ENCODE measurements at places on chromosomes 11 and 22.

DNA sequence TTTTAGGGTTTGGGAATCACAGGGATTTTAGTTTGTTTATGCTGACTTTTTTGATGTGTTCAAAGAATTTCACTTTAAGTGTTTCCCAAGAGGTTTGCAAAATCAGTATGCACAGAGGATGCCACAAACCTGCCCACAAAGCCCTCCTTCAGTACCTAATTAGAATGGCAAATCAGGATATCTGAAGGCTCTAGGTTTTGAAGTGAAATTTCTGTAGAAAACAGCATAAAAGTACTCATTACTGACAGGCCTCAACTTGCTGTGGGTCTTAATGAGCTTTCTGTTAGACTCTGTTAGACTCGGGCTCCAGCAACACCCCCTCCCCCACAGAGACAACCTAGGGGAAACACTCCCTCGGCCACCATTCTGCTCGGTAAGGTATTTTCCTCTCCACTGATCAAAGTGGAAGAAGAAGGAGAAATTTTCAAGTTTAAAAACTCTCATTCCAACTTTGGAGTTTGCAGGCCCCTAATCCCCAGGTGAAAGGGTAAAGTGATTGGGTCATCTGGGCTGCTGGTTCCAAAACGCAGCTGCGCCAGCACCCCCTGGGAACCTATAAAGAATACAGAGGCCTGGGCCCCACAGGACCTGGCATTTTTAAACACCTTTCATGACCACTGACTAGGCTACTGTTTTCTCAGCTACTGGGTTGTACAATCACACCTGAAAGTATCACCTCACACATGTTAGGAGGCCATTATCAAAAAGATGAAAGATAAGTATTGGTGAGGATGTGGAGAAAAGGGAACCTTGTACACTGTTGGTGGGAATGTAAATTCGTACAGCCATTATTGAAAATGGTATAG lies 67.5 kb downstream of the PLEKHA7 start:
- peak; percentile 33 for DNase-seq

DNA sequence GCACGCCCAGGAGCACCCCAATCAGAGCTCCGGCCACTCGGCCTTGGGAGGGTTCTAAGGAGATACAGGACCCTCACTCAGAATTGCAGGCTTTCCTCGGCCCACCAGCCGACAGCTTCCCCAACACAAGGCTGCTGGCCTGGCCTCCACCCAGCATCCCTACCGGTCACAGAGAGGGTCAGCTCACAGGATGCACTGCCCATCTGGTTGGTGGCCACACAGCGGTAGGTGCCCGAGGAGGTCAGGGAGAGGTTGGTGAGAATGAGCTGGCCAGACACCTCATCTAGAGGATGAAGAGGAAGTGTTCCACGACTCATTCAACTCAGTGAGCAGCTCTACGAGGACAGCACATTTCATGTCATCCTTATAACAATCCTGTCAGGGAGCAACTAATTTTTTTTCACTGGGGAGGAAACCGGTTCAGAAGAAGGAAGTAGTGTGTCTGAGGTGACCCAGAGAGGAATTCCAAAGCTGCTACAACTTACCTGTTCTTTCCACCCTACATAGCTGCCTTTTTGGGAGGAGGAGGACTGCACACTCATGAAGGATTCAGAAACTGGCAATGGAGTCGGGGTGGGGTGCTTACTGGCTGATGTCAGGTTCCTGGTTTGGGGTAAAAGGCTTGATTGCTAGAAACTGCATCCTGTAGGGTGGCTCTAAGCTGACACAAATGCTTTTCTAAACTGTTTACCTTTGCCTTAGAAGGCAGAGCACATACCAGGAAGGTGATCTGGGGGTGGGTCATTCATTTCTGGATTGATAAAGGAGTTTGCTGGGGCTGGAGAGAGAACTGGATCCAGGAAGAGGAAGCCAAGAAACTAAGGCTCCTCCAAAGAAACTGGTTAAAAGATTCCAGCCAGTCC lies 3.3 kb downstream of the VSIG2 start:
- DNase-seq, result no peak

GRCh38 chr11:77019976-77020595 lies 14.1 kb upstream of the B3GNT6 start:
- no peak for DNase-seq

DNA sequence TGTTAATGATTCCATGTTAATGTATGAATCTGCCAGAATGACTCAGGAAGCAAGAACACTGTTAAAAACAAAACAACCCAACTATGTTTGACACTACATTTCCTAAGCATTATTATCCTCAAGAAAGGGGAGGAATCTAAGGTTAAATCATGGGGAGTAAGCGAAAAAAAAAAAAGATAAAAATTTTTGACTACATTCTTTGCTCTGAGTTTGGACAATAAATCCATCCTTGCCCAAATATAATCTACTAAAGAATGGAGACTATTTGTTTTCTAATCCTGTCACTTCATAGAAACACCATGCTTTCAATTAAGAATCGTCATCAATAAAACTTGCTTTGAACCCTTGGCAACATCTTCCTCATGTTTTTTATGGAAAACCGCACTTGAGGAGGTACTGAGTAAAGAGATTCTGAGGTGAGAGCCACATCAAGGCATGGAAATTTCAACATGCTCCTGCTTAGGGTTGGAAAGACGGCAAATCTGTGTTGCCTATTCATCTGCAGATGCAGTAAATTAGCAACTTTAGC lies 9.7 kb downstream of the MAML2 start:
- no peak for DNase-seq

- DNase-seq, result no peak
Observed at GRCh38 chr11:71131861-71132260, 120.5 kb downstream of the SHANK2 start.

DNA sequence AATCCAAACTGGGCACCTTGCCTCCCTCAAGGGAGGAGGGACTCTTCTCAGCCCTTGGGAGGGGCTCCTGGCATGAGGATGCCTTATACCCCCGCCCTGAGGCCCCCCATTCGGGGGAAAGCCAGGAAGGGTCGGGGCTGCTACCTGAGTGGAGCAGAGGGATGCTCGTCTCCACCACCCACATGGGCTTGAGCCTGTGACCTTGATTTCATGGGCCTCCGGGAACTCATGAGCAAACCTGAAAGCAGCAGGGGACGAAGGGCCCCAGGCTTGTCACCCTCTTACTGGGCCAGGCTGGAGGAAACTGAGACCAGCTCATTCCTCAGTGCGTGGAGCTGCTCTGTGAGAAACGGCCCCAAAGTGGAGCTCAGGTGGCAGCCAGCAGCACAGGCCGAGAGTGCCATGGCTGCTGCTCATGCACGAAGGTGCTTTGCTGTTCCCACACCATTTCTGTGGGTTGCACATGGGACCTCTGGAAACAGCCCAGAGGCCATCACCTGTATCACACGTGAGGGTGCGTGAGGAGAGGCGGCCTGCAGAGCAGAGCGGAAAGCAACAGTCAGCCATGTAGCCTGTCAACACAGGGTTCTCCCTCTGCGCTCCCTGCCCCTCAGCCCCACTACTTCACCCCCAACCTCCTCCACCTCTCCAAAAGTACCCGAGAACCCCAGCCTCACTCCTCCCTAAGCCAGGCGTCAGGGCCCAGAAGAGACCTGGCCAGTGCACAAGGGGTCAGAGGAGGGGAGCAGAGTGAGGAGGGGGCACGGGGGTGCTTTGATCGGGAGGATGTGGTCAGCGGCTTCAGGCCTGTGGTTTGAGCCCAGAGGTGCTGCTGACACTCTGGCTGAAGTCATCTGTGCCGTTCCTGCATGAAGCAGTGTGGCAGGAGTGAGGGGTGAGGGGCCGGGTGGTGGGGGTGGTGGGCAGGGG lies 14.1 kb upstream of the IL2RB start:
- no peak for DNase-seq

- no peak for DNase-seq
Observed at GRCh38 chr11:72072348-72072747, 8.0 kb downstream of the NUMA1 start.

DNA sequence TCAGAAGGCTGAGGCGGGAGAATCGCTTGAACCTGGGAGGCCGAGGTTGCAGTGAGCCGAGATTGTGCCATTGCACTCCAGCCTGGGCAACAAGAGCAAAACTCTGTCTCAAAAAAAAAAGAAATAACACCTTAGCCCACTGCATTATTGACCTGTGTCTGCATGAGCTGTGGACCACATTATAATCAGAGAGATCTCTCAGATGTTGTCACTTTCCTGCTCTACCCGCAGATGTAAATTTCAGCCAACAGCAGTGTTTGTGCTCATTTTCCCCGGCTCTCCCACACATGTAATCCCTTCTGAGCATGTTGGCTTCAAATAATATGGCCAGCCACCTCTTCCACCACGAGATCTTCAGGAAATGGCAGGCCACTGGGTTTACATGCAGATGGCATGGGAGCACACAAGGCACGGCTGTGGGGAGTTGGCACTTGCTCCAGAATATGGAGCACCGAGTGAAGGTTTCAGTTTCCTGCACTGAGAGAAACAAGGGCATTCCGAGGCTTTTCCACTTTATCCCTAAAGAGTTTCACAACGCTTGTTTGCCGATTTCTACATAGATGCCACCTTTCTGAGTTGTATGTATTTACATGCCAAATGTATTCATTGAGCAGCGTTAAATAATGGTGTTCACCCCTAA lies 19.7 kb downstream of the CDPF1 start:
- no peak for DNase-seq

Measured in putamen (tissue), 1 donor.